ENCODE measurements at places on chromosomes 12 and 14.

GRCh38 chr12:51874486-51874885 lies 13.4 kb upstream of the ANKRD33 start:
- no peak for DNase-seq

DNA sequence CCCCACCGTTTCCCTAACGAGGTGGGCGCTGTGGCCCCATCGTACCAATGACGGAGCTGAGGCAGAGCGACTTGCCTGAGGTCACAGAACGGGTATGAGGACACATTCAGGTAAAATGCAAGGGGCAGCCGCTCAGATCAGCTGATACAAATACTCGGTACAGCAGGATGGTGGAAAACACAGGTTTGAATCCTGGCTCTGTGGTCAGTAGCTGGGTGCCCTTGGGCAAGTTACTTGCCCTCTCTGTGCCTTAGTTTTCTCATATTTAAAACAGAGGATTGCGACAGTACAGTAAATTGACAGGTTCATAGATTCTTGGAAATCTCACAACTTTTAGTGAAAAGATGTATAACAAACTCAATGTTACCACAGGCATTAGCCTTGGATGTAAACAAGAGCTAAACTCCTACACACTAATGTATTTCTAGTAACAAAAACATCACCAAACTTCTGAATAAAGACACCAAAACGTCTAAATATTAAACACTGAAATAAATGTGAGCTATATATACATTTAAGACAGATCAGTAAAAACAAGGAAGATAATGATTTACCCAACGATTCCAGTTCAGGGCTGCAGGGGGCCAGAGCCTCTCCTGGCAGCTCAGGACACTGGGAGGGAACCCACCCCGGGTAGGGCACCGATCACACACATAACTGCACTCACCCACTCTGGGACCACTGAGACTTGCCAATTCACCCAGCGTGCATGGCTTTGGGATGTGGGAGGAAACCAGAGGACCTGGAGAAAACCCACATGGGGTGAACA lies 128.4 kb downstream of the RBM19 start:
- DNase-seq = no peak

- DNase-seq = no peak
Measured at GRCh38 chr12:15590180-15590826, 198.9 kb downstream of the EPS8 start.

GRCh38 chr12:11777451-11777850 lies 128.0 kb downstream of the ETV6 start:
- DNase-seq = no peak

DNA sequence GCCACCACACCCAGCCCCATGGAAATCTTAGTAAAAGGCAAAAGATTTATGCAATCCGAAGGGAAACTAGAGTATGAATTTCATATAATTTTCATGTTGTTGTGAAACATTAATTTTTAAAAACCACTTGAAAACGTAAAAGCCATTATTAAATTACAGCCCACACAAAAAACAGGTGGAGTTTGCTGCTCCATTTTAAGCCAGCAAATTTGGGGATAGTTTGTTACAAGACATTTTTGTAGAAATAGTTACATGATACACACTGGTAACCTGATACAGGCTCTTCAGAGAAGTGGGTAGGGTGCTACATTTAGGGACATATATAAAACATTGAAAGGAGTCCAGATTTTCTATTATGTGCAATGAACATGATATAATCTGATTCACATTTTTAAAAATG lies 17.6 kb downstream of the GNPTAB start:
- no peak for DNase-seq

- no peak for DNase-seq
Measured at GRCh38 chr12:112183141-112184021, 58.0 kb downstream of the TRAFD1 start.

- DNase-seq = no peak
Measured at GRCh38 chr12:17333287-17333686, 727.3 kb upstream of the LMO3 start.

DNA sequence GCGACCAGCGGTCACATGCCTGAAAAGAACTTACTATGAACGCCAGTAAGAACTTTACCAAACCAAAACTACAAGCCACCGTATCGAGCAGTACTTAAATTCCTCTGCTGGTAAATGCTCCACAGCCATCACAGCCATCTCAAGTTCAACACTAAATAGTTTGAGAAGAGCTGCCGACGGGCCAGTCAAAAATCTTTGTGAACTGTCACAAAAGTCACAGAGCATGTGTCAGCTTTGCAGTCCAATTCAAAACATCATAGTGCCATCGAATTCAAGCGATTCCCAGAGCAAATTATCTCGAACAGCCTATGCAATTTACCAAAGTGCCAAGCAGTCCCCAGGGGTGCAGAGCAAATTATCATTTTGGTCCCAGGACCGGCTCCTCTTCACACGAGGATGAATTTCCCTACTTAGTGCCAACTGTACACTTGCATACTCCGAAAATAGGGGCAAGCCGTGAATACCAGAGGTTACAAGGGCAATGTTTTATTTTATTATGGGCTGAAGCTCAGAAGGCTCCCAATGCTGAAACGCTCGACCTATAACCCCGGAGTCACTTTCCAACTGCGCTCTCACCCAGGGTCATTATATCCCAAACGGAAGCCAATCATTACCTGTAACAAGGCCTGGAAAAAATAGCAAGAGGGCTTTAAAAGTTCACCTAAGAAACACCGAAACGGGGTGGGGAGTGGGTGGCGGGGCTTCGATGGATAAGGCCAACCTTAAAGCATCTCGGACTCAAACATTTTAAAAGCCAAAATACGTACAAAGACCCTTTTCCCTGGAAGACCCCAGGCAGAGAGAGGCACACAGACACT lies 1.1 kb downstream of the LRP6 start:
- peak; percentile 29 for DNase-seq

GRCh38 chr12:66915306-66915904 lies 236.5 kb upstream of the GRIP1 start:
- DNase-seq = no peak

GRCh38 chr14:90576981-90577660 lies 180.3 kb downstream of the CALM1 start:
- DNase-seq = no peak

GRCh38 chr12:7497661-7498060 lies 5.9 kb downstream of the CD163 start:
- no peak for DNase-seq

DNA sequence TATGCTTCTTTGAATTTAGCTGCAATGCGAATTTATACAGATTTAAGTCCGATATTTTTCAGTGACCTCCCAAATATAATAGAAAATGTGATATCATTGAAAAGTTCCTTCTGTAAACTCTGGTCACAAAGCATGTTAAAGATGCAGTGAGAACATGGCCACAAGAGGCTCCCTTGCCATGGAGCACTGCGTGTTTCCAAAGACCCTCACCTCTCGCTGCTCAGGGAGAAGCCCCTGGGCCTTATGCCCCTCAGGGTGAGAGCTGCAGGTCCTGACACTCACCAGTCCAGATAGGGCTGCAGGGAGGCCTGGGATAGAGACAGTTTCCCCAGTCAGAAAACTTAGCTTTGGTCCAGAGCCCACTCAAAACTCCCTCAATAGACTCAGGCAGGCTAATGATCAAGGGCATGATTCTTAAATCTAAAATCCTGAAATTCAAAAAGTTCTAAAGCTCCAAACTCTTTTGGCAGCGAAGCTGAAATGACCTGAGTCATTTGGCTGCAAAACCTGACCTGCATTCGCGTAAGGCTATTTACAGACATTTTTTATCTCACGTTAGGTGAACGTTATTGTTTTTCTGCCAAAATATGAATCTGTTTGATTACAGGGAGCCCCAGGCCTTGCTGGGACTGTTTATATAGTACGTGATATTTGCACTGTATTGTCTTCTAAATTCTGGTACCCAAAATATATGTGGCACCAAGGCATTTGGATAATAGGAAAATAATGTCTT lies 67.8 kb downstream of the CAPZA3 start:
- peak; percentile 31 for DNase-seq

GRCh38 chr12:22529281-22530060 lies 14.9 kb downstream of the C2CD5 start:
- no peak for DNase-seq

DNA sequence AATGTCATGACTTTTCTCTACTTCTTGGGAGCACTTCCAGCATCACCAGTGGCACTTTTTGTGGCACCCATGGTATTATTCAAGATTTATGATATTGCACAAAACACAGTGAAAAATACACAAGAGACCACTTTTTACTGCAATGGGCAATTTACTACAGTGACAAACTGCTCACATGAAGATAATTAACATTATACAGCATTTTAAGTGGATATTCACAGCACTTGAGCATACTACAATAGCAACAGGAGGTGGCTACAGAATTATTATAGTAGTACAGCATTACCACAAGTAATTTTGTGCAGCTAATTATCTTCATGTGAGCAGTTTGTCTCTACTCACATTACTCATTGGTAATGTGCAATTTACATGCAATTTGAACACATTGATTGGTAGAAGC lies 18.3 kb downstream of the IL26 start:
- no peak for DNase-seq

DNA sequence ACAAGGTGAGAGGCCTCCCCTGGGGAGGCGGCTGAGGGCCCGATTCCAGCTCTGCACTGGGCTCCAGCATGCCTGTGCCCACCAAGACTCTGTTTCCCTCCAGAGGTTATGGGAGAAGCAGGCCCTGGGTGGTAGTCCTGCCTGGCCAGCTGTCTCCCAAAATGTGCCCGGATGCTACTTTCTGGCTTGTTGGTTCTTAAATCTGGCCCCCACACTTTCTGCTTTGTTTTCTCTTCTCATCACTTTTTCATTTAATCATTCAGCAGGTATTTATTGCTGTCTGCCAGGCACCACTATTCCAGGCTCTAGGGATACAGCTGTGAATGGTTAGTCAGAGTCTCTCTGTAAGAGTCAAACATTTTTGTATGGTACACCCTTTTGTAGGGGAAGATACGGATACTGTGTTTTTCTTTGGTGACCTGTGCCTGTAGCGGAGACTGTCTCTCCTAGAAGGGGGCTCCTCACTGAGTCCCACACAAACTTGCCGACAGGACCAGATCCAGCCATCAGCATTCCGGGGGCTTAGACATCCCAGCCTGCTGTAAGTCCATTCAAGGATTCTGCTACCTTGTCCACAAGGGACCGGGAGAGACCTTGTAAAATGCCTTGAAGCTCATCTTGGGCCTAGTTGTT lies 3.8 kb downstream of the DHRS2 start:
- no peak for DNase-seq

GRCh38 chr12:39692258-39692853 lies 72.8 kb upstream of the ABCD2 start:
- DNase-seq = no peak

DNA sequence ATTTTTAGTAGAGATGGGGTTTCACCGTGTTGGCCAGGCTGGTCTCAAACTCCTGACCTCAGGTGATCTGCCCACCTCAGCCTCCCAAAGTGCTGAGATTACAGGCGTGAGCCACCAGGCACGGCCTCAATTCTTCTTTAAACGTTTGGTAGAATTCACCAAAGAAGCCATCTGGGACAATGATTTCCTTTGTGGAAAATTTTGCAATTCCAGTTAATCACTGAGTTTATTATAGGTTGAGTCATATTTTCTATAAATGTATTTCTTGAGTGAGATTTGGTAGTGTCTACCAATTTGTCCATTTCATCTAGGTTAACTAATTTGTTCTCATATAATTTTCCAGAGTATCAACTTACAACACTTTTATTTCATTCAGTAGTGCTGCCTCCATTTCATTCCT lies 683.9 kb upstream of the TMEM132C start:
- no peak for DNase-seq

Measured in glutamatergic neuron (in vitro differentiated cells).